ENCODE measurements at places on chromosomes 2 and 18.

DNA sequence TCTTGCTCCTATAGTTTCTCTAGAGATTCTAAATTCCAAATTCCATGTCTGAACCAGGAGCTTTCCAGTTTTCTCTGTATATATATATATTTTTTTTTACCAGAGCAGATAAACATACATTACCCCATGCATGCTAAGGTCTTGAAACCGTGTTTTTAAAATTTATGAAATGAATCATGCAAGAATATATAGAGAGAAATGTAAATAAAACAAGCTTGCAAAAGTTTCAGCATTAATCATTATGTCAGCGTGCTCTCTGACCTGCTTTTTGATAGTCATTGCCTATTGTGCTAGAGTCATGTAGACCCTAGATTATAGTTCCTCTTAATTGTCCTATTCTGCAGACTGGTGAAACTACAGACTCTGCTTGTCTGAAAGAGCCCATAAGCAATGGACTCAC is 22.6 kb upstream of the TRIM43 start:
- H3K27ac ChIP-seq: no peak overlapping the region
- DNase-seq: no peak
- H3K4me1 ChIP-seq: no peaks in the 10 kb centered on the region
- peaks cover 35% of the 10 kb centered on the region for H3K27me3 ChIP-seq
- no peak overlapping the region for H3K4me3 ChIP-seq

DNA sequence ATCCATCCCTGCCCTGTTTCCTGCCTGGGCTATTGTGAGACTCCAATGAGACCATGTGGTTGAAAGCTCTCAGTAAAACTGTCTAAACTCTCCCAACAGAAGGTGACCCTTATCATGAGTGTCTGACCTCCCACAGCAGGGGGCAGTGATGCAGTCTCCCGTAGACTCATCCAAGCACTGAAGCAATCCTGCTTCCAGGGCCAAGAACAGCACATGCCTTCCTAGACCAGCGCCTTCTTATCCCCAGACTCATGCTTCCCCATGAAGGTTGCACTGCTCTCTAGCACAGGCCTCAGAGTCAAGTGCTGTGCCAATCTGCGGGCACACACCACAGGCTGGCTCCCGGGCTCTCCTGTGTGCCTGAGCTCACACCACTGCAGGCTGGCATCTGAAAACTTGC is 112.3 kb downstream of the TNS1 start:
- H3K4me1 ChIP-seq: no peaks in the 10 kb centered on the region
- H3K27me3 ChIP-seq: no peaks in the 10 kb centered on the region
- H3K36me3 ChIP-seq: no peaks in the 10 kb centered on the region
- H3K27ac ChIP-seq: no peak overlapping the region
- H3K4me3 ChIP-seq: no peak overlapping the region

GRCh38 chr2:29073933-29074332 is 390 bp downstream of the PCARE start:
- H3K27me3 ChIP-seq: no peaks in the 10 kb centered on the region
- H3K36me3 ChIP-seq: no peaks in the 10 kb centered on the region
- no peak overlapping the region for H3K4me3 ChIP-seq
- DNase-seq: no peak
- no peaks in the 10 kb centered on the region for H3K4me1 ChIP-seq
- no peak overlapping the region for H3K27ac ChIP-seq

- no peak overlapping the region for H3K4me3 ChIP-seq
- DNase-seq: no peak
- no peak overlapping the region for H3K27ac ChIP-seq
- H3K4me1 ChIP-seq: no peaks in the 10 kb centered on the region
Observed at GRCh38 chr2:101893681-101894381, 97.9 kb upstream of the IL1R2 start.

- no peak overlapping the region for H3K4me3 ChIP-seq
- no peak for DNase-seq
- H3K36me3 ChIP-seq: no peaks in the 10 kb centered on the region
- H3K27ac ChIP-seq: peak overlapping the region; percentile 50
Observed at GRCh38 chr2:232460171-232460570, 4.2 kb downstream of the ALPI start.

DNA sequence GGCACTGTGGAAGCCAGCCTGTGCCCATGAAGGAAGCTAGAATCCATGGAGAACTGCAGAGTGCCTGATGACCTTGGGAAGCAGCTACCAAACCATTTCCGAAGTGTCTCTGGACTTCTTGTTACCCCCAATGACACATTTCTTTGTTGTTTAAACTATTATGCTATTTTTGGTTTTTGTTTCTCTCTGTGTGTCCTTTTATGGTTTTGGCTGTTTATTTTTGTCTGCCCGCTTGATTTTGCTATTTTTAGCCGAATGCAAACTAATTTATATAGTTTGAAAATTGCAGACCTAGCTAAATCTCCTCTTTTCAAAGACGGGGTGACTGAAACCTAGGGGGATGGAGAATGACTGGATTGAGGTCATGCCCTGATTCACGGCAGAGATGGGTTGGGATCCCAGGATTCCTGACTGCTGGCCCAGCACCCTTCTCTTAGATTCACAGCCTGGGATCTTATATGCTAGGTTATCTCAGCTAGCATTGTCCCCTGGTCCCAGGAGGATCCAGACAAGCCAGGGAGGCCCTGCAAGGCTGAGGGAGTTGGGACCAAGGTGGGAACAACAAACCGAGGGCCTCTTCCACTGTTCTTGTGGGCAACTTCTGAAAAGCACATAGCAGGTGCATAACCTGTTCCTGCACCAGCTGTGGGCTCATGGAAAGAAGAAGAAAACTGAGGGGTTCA is 116.3 kb upstream of the HAAO start:
- no peaks in the 10 kb centered on the region for H3K36me3 ChIP-seq
- H3K4me1 ChIP-seq: peaks cover 6% of the 10 kb centered on the region
- no peaks in the 10 kb centered on the region for H3K27me3 ChIP-seq
- no peak overlapping the region for H3K27ac ChIP-seq

- H3K4me3 ChIP-seq: no peak overlapping the region
- H3K27ac ChIP-seq: no peak overlapping the region
- no peak for DNase-seq
- no peaks in the 10 kb centered on the region for H3K4me1 ChIP-seq
- H3K36me3 ChIP-seq: no peaks in the 10 kb centered on the region
Observed at GRCh38 chr2:123816203-123816602, 208.9 kb upstream of the CNTNAP5 start.

- H3K27ac ChIP-seq: no peak overlapping the region
- H3K27me3 ChIP-seq: peaks cover 30% of the 10 kb centered on the region
- no peak for DNase-seq
- no peaks in the 10 kb centered on the region for H3K36me3 ChIP-seq
Observed at GRCh38 chr18:615092-615521, 18.3 kb downstream of the CLUL1 start.

GRCh38 chr2:222747526-222748160 is 76.2 kb downstream of the MOGAT1 start:
- DNase-seq: peak; percentile 33
- H3K4me3 ChIP-seq: no peak overlapping the region
- peak overlapping the region; percentile 20 for H3K27ac ChIP-seq
- H3K27me3 ChIP-seq: peaks cover 4% of the 10 kb centered on the region
- no peaks in the 10 kb centered on the region for H3K36me3 ChIP-seq

DNA sequence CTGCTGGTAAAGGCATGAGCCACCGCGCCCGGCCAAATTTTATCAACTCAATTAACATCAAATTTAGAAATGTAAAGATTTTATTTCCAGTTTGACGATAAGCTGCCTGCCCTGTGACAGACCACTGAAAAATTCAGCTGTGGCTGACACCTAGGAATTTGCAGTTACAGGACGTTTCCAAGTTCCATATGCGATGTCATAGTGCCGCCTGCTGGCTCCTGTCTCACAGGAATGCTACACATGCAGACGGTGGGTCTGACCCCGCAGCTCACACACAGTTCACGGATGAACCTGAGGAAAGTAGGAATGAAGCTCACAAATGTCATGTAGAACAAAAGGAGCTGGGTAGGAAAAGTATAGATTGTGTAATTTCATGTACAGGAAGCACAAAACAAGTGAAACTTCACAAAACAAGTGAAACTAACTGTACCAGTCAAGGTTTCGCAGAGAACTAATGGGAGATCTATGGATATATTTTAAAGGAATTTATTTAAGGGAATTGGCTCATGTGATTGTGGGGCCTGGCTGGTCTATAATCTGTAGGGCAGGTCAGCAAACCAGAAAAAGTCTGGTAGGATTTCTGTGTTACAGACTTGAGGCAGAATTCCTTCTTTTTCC is 13.2 kb upstream of the SEH1L start:
- peaks cover 3% of the 10 kb centered on the region for H3K4me1 ChIP-seq
- H3K27me3 ChIP-seq: peaks cover 11% of the 10 kb centered on the region
- DNase-seq: peak; percentile 55
- H3K4me3 ChIP-seq: peak overlapping the region; percentile 27
- H3K36me3 ChIP-seq: no peaks in the 10 kb centered on the region

- H3K36me3 ChIP-seq: no peaks in the 10 kb centered on the region
- peaks cover 2% of the 10 kb centered on the region for H3K27me3 ChIP-seq
- no peak for DNase-seq
- no peak overlapping the region for H3K4me3 ChIP-seq
- H3K4me1 ChIP-seq: no peaks in the 10 kb centered on the region
Observed at GRCh38 chr2:119206201-119206600, 17.4 kb upstream of the STEAP3 start.

DNA sequence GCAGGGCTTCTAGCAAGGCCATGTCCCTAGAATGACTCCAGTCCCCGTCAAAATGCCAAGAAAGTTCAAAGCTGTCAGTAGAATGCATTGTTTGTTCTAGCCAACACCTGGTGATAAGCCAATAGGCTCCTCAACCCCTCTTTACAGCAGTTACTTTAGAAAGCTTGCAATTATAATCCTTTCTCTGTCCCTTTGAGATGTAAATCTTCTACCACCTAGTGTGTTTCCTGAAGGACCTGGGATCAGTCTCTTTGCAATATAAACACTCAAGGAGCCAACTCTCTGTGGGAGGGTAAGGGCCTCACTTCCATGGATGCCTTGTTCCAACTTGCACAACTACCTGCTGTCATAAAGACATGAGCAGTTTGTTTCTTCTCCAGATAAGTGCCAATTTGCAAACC is 301.8 kb downstream of the NBAS start:
- DNase-seq: no peak
- no peaks in the 10 kb centered on the region for H3K27me3 ChIP-seq
- no peaks in the 10 kb centered on the region for H3K4me1 ChIP-seq
- H3K27ac ChIP-seq: no peak overlapping the region
- H3K36me3 ChIP-seq: peaks cover 8% of the 10 kb centered on the region

GRCh38 chr18:67261931-67262552 is 254.5 kb downstream of the DSEL start:
- peaks cover 41% of the 10 kb centered on the region for H3K4me1 ChIP-seq
- peak overlapping the region; percentile 55 for H3K27ac ChIP-seq
- H3K4me3 ChIP-seq: no peak overlapping the region

All from T-helper 2 cell treated with Interferon-gamma antibody and Interleukin-4, amounts not matched to agents 5 μg/mL and 100 μg/mL, for 36 hours (primary cell).